NCI-H187 treated with DMSO at 0.1 percent for 48 hours (cell line): ENCODE measurements at places on chromosomes 3 and 15.

- DNase-seq = no peak
Observed at GRCh38 chr3:30776186-30776815, 118.2 kb downstream of the GADL1 start.

- no peak for DNase-seq
Observed at GRCh38 chr15:80076321-80077318, 17.1 kb downstream of the ZFAND6 start.

DNA sequence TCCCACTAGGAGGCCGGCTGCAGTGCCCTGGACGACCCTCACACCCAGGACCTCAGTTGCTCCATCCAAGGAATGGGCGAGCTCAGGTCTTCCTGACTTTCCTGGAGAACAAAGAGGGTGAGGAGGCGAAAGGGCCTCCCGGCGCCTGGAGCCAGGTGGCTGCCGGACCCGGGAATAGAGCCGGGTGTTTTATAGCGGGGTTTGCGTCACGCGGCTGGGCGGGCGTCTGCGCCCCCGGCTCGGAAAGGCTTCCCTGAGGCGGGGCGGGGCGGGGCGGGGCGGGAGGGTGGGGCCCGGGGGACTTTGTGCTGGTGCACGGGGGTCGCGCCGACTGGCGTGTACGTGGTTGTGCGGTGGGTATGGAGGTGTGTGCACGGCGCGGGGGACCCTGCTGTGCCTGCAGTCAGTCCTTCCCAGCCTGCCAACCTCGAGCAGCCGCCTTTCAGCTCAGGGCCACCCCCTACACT is 4.6 kb upstream of the PRKCD start:
- no peak for DNase-seq

- DNase-seq = no peak
Observed at GRCh38 chr3:118765636-118766305, 268.9 kb downstream of the IGSF11 start.

DNA sequence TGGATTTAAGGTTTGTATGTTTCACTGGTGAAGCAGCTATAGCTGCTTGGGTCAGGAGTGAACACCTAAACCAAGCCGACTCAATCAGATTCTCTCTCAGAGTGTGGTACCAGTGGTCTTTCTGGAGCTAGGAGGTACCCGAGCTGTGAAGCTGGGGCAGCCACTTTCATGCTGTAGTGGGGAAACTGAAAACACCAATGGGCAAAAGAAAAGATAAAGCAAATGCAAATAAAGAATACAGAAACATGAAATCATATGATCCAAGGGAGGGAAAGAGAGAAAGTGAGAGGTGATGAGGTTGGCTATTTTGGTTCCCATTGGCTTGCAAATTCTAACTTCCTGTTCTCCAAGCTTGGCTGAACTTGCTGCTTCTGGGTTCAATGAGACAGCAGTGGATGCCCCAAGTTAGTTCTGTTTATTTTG is 212.3 kb upstream of the CFAP20DC start:
- DNase-seq = no peak

- DNase-seq = no peak
Observed at GRCh38 chr15:101244889-101245668, 6.8 kb downstream of the CHSY1 start.

DNA sequence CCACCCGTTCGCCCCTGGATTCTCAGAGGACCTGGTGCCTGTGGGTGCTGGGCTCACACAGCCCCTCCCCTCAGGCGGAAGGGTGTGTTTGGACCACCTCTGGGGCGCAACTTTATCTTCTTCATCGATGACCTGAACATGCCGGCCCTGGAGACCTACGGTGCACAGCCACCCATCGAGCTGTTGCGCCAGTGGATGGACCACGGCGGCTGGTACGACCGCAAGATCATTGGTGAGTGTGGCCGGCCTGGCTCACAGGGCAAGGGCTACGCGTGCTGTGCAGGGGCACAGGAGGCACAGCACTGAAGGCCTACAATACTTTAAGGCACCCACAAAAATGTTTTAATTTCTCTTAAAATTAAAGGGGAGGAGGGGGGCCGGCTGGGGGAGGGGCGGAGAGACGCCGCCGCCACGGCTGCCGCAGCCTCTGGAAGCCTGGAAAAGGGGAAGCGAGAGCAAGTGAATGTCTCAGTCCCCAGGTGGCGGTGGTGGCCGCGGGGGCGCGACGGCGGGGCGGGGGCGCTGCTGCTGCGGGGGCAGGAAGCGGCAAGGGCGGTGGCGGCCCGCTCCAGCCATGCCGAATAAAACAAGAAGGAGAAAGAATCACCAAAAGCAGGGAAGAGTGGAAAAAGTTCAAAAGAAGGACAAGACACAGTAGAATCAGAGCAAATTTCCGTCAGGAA is 56.8 kb downstream of the DNAH1 start:
- DNase-seq = no peak

DNA sequence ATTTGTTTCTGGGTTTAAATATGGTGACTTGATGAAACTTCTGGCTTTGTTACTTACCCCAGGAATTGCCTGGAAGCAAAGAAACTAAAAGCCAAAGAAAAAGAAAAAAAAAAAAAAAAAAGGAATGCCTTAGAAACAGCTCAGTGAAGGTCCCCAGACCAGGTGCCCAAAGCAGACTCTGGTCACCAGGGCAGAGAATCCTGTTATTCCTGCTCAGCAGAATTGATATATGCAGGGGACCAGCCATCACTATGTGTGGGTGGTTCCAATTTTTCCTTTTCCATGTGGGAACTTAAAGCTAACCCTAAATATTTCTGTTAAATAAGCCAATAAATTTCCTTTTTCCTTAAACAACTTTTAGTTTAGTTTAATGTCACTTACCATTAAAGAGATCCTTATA is 100.8 kb upstream of the TPRG1 start:
- DNase-seq = no peak

GRCh38 chr3:137219801-137220445 is 262.1 kb downstream of the IL20RB start:
- no peak for DNase-seq

DNA sequence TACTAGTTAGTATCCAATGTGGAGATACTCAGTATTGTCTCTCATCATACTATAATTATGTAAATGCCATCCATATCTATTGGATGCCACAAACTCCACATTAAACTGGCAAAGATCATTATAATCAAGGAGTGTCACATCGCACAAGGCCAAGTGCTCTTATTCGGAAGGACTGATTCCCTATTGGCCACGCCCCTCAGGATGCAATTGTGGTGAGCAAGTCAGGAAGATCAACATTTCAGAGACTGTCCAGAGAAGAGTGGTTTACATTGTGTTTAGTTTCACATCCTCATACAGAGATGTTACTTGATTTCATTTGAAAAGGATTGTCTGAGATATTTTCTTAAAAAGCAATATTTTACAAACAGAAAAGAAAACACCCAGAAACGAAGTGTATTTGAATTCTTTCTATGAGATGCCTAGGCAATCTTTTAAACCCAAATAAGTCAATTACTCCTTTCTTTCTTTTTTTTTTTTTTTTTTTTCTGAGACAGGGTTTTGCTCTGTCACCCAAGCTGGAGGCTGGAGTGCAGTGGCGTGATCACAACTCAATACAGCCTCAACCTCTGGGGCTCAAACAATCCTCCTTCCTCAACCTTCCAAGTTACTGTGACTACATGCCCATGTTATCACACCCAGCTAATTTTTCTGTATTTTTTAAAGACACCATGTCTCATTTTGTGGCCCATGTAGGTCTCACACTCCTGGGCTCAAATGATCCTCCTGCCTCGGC is 369.1 kb downstream of the RBMS3 start:
- DNase-seq = no peak

DNA sequence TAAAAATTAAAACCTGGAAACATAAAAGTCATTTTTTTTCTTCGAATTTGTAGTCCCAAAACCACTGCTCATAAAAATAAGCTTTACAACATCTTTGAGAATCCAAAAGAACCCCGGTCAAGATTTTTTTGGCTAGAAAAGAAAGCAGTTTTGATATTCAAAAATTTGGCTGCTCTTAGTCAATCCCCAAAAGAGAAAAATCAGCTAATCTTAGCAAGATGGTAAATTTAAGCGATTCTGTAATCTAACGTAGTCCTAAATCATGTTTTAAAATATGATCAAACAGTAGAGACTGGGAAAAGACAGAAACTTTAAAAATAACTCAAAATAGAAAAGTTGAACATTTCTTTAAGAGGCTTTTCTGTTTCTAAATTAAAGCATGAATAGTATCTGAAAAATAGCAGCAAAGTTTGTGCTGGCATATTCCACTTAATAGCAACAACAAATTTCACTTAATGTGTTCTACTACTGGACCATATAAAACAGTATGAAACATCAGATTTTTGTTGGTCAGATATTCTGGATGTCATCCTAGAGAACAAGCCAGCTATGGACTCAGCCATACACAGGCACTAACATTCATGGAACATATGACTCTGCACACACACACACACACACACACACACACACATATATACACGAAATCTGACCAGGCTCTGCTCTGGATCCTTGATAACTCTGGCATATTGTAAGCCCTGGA is 19.1 kb upstream of the NR2F2 start:
- no peak for DNase-seq

DNA sequence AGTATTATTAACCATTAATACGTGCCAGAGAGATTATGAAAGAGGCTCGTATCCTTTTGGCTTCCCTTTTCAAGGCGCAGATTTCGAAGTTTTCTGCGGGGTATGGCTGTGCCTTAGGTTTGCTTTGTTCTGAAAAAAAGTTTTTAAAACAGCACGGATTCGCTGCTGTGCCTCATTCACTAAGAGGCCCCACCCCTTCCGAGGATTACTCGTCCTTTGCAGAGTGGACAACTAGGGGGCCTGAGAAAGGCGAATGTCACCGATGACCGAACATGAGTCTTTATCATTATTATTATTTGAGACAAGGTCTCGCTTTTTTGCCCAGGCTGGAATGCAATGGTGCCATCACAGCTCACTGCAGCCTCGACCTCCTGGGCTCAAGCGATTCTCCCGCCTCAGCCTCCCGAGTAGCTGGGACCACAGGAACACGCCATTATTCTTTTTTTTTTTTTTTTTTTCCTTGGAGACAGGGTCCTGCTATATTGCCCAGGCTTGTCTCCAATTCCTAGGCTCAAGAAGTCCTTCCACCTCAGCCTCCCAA is 684 bp upstream of the RPS27L start:
- DNase-seq = no peak

DNA sequence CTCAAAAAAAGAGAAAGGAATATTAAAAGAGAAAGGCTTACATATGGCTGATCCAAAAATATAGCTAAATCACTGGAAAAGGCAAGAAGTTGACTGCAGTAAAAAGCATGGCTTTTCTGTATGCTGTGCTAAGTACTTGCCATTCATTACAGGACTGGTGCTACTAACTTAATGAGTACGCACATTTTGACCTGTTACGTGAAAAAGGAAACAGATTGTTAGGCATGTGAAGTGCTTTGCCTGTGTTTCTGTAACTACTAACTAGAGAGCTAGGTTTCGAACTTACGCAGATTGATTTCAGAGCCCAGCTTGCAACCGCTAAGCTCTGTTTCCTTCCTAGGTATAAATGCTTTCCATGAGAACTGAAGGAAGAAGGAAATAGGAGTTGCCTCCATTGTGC is 2.8 kb downstream of the TRNT1 start:
- no peak for DNase-seq

- no peak for DNase-seq
Observed at GRCh38 chr3:194661374-194661773, 10.6 kb downstream of the LSG1 start.

DNA sequence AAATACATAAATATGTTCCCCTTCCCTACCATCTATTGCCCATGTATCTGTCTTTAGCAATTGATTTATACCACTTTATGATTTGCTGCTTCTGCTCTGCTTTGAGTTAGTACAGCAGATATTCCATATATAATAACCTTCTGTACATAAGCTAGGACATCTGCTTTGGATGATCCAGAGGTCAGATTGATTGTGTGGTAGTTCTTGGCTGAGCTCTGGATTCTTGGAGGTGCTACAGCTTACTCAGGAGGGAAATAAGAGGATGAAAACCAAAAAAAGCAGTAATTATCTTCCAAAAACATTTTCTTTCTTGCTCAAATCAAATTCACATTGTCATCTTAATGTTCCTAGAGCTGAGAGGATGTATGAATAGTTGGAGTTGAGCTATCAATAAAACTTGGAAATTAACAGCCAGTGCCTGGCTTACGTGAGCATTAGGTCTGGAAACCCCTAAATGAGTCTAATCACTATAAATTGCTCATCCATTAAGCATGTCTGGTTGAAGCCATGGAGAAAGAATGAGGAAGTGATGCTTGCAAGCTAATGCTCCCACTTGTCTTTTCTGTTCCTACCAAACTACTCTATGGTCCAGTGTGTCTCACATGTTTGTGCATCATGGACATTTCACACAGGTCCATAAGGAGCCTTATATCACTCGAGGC is 36.3 kb upstream of the TMEM42 start:
- no peak for DNase-seq

GRCh38 chr3:140715035-140715434 is 37.2 kb downstream of the TRIM42 start:
- no peak for DNase-seq
